Naive thymus-derived CD8-positive, alpha-beta T cell (primary cell): ENCODE measurements at places on chromosomes 7 and 10.
A peak's percentile ranks its signal among the peaks of the same experiment; 100 is the strongest.

- no peak for DNase-seq
Observed at GRCh38 chr7:129343099-129343700, 91.0 kb upstream of the STRIP2 start.

DNA sequence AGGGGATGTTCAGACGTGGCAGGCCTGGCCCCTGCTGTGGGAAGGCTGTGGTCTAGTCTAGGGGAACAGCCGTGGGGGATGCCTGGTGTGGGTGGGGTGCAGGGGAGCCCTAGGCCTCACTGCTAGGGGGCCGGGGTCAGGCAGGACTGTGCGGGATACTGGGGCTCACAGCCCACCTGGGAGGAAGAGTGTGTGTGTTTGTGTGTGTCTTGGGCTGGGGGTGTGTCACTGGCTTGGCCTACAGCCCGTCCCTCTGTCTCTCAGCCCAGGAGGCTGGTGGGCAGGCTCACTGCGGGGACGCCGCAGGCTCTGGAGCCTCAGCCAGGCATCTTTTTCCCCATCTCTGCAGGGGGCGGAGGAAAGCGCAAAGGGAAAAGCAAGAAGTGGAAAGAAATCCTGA lies 118.8 kb downstream of the GRK5 start:
- no peak for DNase-seq

- DNase-seq = peak; percentile 4
Observed at GRCh38 chr10:87659571-87660483, at the start of gene PAPSS2. Gene PAPSS2 (plus strand): TSS chr10:87659878. CDS start chr10:87659982, 104 bp downstream.

DNA sequence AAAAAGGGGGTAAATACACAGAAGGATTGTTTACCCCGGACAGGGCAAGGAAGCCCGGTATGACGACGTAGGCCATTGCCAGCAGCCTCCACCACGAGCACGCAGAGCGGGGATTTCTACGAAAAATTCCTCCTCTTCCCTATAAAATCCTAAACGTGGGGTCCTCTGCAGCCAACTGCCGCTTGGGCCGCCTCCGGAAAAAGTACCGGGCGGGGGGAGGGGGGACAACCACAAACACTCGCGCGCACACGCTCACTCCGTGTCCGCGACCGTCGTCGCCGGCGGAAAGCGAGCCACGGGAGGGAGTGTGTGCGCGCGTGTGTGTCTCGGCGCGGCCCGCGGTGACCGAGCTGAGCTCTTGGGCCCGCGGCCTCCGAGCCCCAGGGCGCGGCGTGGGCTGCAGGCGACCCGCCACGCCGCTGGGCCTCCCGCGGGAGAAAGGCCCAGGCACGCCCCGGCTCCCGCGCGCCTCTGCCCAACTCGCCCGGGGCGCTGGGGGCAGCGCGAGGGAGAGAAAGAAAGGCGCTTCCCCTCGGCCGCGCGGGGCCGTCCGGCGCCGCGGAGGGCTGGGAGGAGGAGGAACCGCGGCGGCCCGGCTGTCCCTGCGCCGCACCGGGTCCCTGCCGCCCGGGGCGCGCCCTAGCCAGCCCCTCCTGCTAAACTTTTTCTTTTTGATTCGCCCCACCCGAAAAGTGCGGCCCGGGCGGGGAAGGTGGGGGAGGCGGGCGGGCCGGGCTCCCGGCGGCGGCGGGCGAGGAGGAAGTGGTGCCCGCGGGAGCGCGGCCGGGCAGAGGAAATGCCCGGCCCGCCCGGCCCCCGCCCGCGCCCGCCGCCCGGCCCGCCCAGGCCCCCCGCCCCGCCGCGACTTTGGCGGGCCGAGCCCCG lies 1.5 kb downstream of the CTBP2 start:
- no peak for DNase-seq

DNA sequence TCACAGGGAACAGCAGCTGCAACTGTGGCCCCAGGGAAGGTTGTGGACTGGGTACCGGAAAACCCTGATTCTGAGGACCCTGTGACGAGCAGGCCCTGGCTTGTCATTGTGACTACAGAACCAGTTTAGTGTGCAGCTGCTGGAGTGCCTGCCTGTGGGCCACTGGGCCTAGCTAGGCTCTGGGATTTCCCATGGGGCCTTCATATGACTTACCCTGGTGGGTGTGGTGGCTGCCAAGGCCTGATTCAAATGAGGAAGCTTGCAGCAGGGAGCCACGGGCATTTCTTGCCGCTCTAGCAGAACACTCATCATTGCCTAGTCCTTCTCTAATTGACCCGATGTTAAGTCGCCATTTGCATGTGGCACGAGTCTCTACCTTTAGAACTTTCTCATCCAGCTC lies 14.7 kb upstream of the CAMK2G start:
- DNase-seq = no peak

- DNase-seq = no peak
Observed at GRCh38 chr7:33050535-33051318, 11.8 kb downstream of the NT5C3A start.

DNA sequence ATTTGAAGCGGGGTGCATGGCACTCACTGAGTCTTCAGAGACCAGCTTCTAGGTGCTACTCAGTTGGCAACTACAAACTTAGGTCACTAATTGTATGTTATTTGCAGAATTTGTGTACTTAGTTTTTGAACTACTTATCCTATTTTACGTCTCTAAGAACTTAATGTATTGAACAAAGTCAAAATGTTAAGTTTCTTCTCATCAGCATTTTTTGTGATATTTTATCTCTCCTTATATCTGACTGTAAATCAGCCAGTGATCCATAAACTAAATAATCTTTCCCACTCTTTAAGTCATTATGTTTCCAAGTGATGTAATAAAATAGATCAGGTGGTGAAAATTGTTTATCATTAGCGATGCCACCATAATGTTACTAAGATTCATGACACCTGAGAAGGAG lies 60.3 kb upstream of the TMEM248 start:
- no peak for DNase-seq

GRCh38 chr10:73084209-73084608 lies 12.5 kb downstream of the P4HA1 start:
- no peak for DNase-seq

GRCh38 chr7:108592646-108593201 lies 23.1 kb downstream of the DNAJB9 start:
- DNase-seq = no peak

DNA sequence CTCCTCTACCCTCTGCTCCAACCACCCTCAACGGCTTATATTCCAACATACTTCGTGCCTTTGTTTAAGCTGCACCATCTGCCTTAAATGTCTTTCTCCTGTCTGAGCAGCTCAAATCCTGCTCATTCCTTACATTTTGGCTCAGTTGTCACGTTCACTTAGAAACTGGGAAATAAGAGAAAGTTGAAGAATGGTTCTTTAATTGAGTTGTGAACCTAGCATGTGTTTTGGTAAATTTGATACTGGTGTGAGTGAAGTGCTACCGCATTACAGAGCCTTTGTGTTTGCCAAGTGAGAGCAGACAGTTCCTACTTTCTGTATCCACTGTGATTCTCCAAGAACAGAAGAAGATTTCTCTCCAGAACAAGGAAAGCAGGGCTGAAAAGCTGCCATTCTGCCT lies 54.3 kb downstream of the EPDR1 start:
- DNase-seq = no peak

GRCh38 chr7:97313900-97314299 lies 196.4 kb downstream of the SDHAF3 start:
- DNase-seq = no peak
